ENCODE measurements at places on chromosomes 6 and 20.

DNA sequence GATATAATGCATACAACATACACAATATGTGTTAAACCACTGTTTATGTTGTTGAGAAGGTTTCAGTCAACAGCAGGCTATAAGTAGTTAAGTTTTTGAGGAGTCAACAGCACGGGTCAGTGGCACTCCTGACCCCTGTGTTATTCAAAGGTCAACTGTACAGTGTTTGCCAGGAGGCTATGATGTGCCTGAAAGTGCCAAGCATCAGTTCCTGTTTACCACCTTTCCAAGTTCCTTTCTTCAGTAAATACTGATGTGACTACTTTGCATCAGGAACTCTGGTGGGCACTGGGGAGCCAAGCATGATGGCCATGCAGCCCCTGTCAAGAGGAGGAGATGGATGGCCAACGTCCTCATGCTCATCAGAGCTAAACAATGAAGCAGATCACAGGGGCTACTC lies 224.4 kb upstream of the EXOC2 start:
- no peak for DNase-seq

- no peak for DNase-seq
Observed at GRCh38 chr20:51019656-51020592, 3.0 kb downstream of the KCNG1 start.

- no peak for DNase-seq
Observed at GRCh38 chr6:11589261-11589660, 51.7 kb downstream of the TMEM170B start.

DNA sequence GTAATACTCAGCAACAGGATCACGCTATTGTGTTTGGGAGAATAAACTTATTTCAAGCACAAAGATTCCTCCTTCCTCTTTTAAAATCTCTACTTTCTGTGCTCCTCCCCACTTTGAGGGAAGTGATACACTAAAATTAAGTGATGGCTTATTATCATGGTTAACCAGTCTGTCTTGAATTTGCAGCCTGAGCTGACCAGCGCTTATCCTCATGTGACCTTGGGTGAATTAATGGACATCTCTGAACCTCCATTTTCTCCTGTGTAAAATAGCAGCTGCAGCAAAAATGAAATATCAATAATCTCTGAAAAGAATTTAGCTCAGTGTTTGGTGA lies 222.6 kb downstream of the BCAS1 start:
- DNase-seq = no peak

GRCh38 chr6:104519566-104519965 lies 340.2 kb downstream of the HACE1 start:
- no peak for DNase-seq

DNA sequence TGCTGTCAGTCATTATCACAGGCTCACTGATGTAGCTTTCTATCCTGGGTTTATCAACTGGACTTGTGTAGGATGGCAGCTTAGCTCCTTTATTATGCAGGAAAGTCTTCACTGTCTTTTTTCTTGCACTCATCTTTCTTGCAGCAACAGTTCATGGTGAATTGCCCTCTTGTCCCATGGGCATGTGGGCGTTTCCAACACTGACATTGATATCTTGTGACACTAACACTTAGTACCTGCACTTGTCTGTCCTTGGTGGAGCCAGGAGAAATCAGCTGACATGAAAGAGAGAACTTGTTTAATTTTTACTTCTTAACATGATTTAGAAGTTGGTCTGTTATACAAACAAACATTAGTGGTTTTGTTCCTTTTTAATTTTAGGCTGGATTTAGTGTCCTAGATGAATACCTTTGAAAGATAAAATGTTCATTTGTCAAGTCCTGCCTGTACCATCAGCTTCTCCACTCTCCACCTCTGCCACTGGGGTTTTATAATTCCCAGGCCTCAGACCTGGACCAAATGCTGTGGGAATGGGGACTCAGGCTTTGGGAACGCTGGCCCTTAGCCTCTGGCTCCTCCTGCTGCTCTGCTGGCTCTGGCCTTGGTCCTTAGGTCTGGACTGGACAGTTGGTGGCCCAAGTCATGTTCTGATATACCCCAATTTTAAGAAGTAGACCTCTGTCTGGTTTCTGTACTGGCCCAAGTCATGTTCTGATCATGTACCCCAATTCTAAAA lies 161.0 kb upstream of the LAMP5 start:
- DNase-seq = no peak

GRCh38 chr6:101666256-101666655 lies 272.7 kb downstream of the GRIK2 start:
- DNase-seq = no peak

- DNase-seq = no peak
Observed at GRCh38 chr6:114108119-114109002, 137.4 kb upstream of the HDAC2 start.

- DNase-seq = no peak
Observed at GRCh38 chr6:82030301-82030700, 217.2 kb downstream of the IBTK start.

GRCh38 chr6:48774276-48774675 lies 663.3 kb upstream of the PTCHD4 start:
- DNase-seq = no peak

DNA sequence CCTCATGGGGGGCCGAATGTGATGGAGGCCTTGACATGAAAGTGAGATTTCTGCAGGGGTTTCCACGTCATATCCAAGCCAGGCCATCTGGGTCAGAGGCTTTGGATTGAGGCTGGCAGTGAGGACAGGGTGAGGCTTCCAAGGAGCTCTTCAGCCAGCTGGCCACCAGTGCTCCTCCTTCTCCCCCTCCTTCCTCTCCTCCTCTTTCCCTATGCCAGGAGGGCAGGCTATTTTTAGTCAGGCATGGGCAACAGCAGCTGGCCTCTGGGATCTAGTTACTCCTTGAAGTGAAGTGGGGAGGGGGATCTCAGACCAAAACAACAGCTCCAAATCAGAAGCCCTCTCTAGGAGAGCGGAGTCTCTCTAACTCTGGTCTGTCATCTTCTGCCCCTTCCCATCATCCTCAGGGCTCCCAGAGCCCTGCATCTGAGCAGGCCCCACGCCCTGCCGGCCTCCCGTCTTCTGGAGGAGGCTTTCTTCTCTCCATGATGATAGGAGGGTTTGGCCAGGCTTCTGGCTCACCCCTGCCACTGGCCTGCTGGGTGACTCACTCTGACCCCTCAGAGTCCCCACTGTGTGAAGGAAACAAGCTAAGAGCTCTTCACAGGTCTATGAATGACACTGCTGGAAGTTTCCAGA lies 612 bp downstream of the TNNC2 start:
- no peak for DNase-seq

GRCh38 chr20:58691773-58692578 lies 624 bp upstream of the NPEPL1 start:
- no peak for DNase-seq

DNA sequence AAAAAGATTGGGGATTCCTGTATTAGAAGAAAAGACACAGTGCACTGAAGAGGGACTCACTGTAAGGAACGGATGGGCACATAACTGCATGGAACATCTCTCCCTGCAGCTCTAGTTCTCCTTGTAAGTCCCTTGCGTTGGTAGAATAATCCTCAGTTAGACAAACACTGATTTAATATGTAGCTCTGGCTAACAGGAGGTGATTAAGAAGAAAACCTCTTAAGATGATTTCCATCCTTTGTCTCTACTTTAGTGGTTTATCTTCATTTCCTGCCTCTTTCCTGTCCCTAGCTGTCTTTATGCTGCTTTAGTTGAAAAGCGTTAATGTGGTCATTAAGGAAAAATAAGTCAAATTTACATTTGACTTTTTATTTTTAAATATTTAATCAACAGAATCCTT lies 86.6 kb downstream of the SLC16A10 start:
- no peak for DNase-seq

DNA sequence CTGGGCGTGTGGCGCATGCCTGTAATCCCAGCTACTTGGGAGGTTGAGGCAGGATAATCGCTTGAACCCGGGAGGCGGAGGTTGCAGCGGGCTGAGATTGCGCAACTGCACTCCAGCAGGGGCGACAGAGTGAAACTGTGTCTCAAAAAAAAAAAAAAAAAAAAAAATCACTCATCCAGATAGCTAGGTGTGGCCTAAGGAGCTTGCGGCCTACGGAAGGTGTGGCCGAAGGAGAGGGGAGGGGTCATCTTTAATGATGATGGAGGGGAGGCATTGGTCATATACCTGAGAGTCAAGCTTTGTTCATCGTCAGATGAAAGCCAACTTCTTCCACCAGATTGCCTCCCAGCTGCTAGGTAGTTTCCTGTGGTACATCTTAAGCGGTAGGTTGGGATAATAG lies 801 bp upstream of the PPARD start:
- no peak for DNase-seq

DNA sequence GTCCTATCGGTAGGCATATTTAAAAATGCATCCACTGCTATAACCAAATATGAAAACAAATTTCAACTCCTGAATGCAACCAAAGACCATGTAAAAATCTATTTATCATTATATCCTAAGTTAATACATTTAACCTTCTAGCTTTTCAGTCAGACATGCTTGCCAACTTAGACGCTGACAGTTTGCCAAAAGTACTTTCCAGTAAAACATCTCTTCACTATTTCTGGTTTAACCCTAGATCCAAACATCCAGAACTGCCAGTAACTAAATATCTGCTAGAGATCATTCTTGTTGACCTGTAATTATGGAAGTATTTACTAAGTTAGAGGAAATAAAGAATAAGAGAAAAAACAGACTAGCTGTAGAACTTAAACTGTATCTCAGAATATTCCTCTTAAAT lies 210.2 kb upstream of the THEMIS start:
- DNase-seq = no peak

GRCh38 chr20:39632176-39632575 lies 670.0 kb downstream of the DHX35 start:
- no peak for DNase-seq

DNA sequence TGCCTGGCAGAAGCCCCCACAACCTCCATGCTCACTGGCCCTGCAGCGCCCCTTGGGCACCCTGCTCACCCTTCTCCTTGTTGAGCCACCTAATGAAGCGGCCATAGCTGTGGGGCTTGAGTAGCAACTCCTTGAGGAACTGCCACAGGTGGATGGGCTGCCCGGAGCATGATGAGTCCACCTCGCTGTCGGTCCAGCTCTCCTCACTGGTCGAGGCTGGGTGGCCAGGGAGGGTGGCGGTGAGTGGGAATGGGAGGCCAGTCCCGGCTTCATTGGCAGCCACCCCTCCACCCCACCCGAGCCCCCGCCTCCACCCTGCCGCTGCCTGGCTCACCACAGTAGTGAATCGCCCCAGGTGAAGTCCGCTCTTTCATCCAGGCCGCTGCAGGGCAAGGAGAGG lies 16.9 kb downstream of the SPDEF start:
- DNase-seq = no peak

DNA sequence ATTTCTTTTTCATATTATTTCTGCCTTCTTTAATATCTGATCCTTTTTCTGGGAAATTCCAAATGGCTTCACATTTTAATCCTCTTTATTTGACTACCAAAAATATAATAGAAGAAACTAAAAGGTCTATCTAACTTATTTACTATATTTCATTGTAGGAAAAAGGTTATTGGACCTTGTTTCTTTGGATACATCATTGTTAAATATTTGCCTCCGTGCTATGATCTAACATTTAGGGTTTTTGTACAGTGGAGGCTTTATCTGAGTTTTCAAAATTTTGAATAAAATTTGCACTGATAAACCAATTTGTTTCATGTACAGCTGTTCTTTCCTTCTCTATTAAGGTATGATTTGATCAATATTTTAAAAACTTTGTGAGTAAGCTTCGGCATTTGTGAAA lies 109.5 kb downstream of the MEI4 start:
- no peak for DNase-seq

DNA sequence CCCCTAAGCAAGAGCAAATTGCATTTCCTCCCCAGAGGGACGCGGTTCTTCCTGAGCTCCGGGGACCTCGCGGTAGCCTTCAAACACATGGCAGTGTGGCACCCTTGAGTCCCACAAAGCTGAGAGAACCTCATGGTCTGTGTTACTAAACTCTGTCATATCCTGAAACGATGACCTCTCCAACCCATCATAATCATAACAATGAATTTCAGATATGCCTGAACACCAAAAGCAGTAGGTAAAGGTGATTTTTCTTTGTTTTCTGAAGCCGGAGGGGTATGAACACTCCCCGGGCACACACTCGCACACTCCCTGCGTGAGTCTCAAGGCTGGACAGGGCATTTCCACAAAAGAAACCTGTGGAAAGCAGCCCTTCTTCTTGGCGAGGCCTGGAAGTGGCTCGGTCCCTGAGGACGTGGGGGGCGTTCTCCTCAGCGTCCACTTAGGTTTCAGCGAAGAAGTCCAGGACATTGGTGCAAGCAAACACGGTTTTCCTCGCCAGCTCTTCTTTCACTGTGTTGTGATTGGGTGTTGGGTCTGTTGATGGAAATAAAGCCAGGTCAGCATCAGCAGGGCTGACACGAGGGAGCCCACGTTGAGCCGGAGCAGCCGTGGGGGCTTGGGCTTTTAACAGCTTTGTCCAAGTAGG lies 183.4 kb downstream of the ERMARD start:
- no peak for DNase-seq

- DNase-seq = no peak
Observed at GRCh38 chr20:39067526-39068216, 105.5 kb downstream of the DHX35 start.

DNA sequence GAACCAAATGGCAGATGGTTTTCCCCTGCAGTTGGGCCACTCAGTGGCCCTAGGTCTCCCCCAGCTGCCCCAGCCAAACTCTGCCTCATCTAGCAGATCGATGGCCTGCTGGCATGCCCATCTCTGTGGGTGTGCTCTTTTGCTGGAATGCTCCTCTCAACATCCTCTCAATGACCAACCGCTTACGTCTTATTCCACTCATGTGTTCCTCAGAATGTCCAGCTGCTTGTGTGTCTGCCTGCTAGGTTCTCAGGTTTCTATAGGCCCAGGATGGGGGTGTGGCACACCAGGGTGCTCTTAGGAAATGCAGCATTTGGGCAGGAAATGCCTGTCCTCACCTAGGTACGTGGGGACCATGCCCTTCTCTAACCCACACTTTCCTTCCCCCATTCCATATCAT lies 509.9 kb upstream of the SYNCRIP start:
- no peak for DNase-seq

DNA sequence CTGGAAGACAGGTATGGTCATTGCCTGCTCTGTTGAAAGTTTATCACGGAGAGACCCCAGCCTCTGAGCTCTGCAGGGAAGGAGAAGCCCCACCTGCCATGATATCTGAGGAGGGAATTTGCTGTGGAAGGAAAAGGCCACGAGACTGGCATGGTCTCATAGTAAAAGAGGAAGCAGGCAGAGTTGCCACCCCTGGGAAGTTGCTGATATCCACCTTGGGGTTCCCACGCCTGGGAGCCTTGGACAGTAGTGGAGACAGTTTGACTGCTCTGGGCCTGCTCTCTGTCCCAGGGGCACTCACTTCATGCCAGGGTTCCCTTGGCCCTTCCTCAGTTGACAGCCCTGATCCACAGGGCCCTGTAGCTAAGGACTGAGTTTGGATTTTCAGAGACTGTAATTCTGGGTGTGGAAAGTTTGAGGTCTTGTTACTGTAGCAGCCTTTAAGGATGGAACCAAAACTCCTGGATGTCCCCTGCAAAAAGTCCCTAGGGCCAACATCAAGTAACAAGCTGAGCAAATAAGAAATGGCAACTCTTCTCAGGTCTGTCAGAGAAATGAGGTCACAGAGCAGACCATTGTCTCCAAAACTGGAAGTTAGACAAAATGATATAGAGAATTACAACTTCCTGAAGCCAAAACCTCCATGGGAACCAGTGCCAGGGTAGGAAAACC lies 6.9 kb upstream of the SIRPB1 start:
- DNase-seq = no peak

Measured in stimulated activated CD4-positive, alpha-beta T cell treated with anti-CD3 and anti-CD28 coated beads, Interleukin-15, amount 100 ng/mL, for 1 hour (primary cell).